ENCODE measurements at places on chromosomes 6 and 20.

- DNase-seq, result no peak
Observed at GRCh38 chr6:149752600-149753373, 3.2 kb downstream of the PCMT1 start.

DNA sequence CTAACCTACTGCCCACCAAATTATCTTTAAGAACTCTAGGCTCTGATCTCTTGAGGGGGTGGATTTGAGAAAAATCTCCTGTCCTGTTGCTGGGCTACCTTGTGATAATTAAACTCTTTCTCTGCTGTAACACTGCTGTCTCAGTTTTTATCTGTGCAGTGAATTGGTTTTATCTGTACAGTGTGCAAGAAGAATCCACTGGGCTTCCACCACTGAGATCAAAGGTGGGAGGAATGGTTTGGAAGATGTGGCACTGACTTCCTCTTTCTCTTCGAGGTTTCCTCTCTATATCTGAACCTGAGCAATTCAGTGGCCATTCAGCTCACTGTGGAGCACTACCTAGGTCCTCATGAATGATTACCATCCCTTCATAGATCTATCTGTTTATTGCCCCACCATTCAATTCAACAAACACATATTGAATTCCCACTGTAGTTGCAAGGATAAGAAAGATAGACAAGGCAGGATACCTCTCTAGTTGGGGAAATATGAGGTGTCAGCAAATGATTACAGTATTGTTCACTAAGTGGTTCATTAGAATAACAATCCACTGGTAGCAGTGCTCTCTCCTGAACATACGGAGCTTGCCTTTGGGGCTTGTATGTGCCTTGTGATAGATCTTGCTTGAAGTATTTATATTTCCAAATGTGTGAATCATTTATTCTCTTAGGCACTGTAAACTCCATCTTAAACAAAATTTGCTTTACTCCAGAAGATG lies 172.1 kb upstream of the ARG1 start:
- no peak for DNase-seq

- DNase-seq, result no peak
Observed at GRCh38 chr6:114712129-114712662, 369.4 kb upstream of the HS3ST5 start.

DNA sequence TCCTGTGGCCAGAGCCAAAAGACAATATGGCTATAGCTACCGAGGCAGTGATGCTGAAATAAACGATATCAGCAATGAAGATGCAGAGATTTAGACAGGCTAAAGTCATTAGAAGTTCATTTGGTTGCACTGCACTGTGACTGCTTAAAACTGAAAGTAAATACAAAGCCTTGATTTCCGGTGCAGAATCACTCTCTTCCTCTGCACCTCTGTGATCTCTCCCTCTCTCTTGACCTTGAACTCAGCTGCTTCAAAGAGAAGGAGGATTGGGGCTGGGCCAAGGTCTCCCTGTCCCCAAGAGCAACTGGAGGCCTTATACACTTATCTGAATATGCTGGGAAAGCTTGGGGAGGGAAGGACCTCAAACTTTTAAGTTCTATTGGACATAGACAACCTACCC lies 34.6 kb upstream of the SPACA1 start:
- no peak for DNase-seq

- no peak for DNase-seq
Observed at GRCh38 chr20:25242231-25242630, 5.7 kb upstream of the PYGB start.

GRCh38 chr6:35302604-35303241 lies 5.1 kb downstream of the DEF6 start:
- DNase-seq, result no peak

- DNase-seq, result no peak
Observed at GRCh38 chr6:48184648-48185047, 73.7 kb upstream of the PTCHD4 start.

DNA sequence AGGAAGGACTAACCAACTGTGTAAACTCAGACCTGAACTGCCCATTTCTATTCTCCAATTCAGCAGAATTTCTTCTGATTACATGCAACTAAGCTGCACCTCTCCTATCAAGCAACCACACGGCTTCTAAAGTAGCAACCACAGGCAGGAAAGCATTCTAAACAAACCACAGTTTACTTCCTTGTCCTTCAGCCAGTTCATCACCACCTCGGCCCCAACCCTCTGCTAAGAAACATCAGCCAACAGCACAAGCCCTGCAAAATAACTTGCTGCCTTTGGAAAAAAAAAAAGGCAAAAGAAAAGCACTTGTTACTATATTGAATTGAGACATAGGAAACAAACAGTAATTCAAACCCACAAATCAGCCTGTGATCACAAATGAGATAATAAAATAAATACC lies 140.3 kb downstream of the NFATC2 start:
- DNase-seq, result no peak

- DNase-seq, result no peak
Observed at GRCh38 chr6:35495258-35496035, 1.4 kb downstream of the TEAD3 start.

DNA sequence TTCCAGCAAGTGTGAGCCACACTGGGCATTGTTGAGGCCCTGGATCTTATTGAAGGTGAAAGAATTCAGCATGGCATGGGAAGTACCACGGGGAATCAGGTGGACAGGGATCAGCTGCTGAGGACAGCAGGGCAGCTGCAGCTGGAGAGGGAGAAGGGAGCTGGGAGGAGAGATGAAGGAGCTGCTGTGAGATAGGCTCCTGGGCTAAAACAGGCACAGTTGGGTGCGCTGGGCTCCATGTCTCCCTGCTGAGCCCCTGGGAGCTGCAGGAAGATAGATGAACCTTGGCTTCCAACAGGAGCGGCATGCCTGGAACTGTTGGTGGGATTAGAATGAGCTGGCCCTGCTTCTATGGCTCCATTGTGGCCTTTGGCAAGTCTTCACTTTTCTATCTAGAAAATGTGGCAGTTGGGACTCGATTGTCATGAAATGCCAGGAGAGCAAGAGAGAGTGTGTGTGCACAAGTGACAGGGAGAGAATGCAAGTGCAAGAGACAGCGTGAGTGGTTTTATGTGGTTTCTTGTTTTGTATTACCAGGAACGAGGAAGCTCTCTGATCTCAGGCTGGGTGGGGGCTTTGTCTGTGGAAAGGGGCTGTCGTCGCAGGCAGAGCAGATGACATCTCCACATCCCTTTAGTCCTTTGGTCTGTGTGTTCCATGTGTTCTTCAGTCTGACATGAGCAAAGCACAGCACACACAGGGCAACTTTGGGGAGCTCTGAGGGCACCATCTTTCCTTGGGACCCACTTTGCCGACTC lies 20.4 kb downstream of the SNPH start:
- DNase-seq, result no peak

DNA sequence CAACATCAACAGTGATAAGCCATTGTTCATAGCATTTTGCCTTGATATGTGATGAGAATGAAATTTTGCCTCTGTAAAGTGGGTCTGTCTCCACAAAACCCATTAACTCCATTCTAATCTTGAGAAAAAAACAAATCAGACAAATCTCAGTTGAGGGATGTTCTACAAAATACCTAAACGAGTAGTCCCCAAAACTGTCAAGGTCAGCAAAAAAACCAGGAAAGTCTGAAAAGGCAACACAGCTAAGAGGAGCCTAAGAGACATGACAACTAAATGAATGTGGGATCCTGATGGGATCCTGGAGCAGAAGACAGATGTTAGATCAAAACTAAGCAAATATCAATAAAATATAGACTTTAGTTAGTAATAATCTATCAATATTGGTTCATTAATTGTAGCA lies 431.6 kb upstream of the SPTLC3 start:
- no peak for DNase-seq

- DNase-seq, result peak; percentile 44
Observed at GRCh38 chr6:150142097-150142669, 661 bp upstream of the PPP1R14C start.

DNA sequence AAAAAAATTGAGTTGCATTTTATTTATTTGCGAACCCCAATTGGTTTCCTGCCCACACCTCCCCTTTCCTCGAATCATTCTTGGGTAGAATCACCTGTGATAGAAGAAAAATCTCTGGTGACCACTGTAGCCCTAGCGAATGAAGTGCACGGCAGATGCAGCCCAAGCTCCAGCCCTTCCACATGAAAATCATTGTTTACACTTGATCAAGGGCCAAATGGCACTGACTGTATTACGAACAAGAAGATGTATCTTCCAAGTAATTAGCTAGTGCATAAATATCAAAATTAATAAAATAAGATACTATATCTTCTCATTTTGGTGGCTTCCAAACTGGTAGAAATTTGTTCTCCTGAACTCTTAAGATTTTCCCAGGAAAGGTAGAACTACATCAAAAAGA lies 93.4 kb upstream of the ARID1B start:
- no peak for DNase-seq

DNA sequence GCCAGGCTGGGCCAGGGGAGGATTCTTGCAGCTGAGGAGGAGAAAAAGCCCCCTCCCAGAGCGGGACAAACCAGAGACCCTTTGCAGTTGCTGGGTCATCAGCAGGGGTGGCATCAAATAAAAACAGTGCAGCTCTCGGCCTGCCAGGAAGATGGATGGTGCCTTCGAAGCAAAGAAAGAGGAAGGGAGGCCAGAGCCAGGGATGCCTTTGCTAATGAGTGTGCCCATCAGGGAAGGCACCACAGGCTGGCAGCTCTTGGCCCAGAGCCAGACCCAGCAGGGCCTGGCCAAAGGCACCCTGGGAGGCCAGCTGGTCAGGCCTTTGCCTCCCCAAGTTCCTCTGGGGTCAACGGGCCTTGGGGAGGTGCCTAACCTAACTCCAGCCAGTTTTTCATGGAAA lies 26.3 kb upstream of the ZNF318 start:
- DNase-seq, result no peak

- DNase-seq, result no peak
Observed at GRCh38 chr6:25165800-25166199, 113.4 kb upstream of the CARMIL1 start.

DNA sequence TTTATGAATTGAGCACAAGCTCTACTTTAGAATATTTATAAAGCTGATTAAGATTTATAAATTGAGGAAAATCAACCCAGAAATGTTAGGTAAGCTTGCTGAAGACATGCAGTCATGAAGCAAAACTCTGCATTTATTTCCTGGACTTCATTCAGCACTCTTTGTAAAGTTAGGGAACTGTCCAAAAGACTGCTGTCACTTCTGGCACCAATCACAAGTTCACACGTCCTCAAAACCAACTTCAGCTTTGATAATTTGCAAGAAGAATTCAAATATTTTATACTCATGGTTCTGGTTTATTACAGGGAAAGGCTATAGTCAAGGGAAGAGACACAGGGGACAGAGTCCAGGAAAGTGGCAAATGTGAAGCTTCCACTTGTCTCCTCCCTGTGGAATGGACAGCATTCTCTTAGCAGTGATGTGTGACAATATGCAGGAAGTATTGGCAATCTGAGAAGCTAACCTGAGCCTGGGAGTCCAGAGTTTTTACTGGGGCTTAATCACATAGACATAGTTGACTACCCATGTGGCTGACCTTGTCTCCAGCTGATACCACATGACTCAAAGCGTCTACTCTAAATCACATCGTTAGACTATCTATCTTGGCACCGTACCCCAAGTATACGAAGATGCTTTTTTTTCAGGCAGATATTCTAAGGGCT lies 85.4 kb downstream of the PPP1R14C start:
- no peak for DNase-seq

GRCh38 chr6:6723921-6724538 lies 135.5 kb downstream of the LY86 start:
- DNase-seq, result no peak

- DNase-seq, result no peak
Observed at GRCh38 chr6:155221086-155221485, 42.7 kb upstream of the CLDN20 start.

DNA sequence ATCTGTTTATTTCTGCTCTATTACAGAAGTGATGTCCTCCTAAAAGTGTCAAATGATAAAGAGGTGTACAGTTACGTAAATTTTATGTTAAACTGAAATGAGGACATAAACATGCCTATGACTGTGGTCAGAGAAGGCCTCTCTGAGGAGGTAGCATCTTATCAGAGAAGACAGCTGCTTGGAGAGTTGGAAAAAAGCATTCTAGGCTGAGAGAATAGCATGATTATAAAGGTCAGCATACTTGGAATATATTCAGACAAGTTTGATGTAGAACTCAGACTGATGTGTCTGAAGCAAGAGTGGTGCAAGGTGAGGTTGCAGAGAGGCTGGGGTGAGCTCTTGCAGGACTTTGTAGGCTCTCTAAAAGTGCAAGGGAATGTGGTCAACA lies 3.1 kb upstream of the PCNA start:
- no peak for DNase-seq

- peak; percentile 28 for DNase-seq
Observed at GRCh38 chr20:21125072-21125848, 622 bp upstream of the KIZ start.

DNA sequence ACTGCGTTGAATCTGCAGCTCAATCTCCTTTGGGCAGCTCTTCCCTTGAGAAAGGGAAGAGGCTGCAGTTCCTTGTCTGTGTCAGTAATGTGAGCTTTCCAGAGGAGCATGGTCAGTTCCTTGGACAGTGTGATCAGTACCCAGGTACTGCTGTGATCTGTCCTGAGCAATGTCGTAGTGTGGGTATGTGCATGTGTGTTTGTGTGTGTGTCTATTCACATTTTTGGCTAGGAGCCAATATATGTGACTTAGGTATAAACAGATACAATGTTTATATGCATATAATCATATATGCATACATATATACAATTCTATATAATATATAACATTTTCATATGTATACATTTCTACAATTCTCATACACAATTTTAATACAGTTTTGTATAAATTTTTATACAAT lies 85.4 kb upstream of the OLIG3 start:
- DNase-seq, result no peak

GRCh38 chr6:156777577-156778453 lies 637 bp downstream of the ARID1B start:
- no peak for DNase-seq

DNA sequence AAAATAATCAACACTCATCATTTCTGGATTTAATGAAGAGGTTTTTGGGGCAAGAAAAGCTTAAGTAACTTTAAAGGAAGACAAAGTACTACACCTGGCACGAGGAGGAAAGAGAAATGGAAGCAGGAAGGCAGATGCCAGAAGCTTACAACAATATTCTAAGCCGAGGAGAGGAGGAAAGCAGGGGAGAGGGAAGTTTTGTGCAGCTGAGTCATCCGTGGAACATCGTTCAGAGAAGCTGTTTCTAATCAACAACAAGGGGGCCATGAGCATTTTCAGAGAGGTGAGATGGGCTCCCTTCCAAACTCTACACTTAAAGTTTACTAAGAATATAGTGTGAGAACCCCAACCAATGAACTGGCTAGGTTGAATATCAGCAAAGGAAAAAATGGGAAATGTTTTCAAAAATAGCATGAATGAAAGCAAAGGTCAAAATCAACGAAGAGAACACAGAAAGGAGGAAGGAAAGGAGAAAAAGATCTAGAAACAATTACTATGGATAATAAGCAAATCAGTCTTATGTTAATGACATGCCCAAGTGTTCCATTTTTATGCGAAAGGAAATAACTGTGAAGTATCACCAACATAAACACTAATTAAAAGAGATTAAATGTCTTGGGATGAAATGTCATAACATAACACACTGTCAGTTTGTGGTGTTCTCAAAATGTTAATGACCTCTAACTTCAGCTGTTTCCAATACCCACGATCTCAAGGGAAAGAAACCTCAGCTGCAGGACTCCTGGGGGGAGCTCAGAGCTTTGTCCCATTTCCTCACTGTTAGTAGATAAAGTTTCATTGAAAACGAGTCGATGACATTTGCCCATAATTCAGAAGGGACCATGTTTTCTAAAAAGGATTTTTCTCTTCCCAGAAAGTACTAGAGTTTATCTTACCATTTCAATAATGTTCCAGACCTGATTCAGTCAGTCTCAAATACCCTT lies 203.4 kb upstream of the STXBP5 start:
- DNase-seq, result peak; percentile 45
